ENCODE measurements at places on chromosomes 5 and 9.
A peak's percentile ranks its signal among the peaks of the same experiment; 100 is the strongest.

DNA sequence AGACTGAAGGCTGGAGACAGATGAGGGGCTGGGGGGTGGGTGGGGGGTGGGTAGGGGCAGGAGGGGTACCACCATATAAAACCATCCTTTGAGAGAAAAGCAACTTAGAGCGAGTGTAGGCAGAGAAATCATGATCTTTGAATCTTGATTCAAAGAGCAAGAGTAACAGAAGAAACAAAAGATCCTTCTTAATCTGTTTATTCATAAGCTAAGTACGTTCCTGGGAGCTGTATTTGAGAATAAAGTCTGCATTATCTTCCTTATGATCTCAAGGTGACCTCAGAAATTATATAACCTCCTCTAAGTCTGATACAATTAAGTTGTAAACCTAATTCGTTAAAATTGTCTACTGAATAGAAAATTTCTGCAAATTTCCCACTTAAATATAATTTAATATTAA lies 558.8 kb downstream of the NR2F1-AS1 start:
- no peak for DNase-seq

GRCh38 chr9:120390637-120391190 lies 189.3 kb downstream of the CDK5RAP2 start:
- no peak for DNase-seq

DNA sequence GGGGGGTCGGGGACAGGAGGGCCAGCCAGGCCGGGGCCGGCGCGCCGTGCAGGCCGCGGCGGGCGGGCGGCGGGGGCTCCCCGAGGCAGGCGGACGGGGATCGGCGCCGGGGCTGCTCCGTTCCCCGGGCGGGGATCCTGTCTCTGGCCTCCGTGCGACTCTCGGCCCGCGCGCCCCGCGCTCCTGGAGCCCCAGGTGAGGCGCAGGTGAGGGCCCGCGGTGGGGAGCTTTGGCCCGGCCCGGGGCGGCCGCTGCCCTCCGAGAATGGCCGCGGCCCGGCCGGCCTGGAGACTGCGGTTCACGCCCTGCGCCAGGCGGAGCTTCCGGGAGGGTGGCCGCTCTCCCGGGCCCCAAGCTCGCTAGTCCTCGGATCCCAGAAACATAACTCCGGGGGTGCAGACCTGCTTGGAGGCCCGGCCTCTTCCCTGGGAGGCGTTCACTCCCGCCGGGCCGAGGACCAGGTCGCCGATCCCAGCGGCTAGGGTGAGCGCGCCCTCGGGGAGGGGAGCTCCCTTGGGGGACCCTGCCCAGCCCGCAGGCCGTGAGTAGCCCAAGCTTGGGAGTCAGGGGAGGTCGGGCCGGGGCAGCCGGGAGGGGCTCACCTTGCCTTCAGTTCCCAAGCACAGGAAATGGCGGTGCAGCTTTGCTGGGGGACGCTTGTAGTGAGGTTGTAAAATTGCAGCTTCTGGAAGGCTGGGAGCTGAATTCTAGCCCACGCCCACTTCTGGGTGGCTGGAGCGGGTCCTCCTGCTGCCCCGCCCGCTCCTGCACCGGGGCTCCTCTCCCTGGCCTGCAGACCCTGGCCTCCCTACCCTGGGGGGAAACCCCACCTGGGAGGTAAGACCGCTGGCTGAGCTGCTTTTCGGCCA lies 723 bp downstream of the PPP1R26 start:
- DNase-seq: no peak

GRCh38 chr5:10689391-10690081 lies 71.5 kb downstream of the DAP start:
- DNase-seq: peak; percentile 27

DNA sequence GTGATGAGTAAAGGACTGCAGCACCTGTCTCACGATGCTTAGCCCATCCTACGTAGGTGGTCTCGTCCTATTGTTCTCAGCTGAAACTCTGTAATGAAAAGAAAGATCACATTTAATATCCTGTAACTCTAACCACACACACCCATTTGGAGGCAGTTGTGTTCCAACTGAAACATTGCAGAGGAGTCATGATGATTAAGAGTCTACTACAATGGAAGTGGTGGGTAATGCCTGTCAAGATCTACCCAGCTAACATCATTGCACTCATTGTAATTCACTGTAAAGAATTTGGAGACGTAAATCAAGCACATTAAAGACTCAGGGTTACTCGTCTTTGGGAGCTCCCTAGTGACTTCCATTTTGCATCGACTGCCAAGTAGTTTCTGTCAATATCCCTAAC lies 106.0 kb upstream of the PTPN3 start:
- no peak for DNase-seq

DNA sequence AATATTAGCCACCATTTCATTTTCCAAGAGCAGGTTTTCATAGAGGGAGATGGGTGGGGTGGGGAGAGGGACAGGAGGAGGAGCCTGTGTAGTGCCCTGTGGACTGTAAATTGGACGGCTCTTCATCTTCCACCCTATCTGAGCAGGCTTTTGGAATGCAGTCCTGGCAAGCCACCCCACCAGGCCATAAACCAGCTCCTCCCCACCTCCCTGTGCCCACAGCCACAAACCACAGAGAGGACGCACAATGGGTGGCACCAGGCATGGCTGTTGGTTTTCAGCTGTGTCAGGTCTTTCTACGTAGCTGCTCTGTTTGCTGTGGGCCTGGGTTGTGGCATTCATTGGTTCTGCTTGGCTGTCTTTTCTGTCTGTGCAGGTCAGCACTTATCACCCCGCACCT lies 58.0 kb downstream of the PLAC8L1 start:
- DNase-seq: no peak

DNA sequence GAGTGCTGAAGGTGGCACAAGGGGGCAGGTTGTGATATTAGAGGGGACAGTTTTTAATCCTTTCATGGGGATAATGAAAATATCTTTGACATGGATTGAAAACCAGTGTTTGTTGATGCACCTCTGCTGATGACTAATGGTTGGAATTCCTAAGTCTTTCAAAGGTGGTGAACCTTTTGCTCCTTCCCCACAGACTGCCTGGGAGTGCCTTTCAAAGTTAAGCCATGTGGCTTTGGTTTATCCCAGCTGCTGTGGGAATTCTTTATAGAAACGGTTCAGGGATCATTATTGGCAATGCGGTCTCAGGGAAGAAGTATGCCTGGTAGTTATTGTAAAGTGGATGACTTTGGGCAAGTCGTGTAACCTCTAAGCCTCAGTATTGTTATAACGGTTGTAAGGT lies 45.7 kb downstream of the PIP5K1B start:
- DNase-seq: no peak

DNA sequence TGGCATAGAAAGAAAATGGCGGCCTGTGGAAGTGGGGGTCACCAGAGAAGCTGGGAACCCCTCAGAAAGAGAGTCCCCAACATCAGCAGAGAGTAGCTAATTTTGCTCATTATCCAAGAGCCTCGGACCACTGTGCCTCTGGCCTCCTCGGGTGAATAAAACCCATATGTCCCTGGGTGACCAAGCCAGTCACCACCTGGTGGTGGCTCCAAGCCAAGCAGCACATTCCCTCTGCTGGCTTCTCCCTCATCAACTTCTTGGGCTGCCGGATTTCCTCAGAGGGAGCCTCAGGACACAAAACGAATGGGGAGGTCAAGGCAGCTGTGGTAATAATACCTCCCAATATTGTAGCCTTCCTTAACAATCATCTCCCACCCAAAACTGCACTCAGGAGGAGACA lies 242.5 kb downstream of the NFIB start:
- no peak for DNase-seq

DNA sequence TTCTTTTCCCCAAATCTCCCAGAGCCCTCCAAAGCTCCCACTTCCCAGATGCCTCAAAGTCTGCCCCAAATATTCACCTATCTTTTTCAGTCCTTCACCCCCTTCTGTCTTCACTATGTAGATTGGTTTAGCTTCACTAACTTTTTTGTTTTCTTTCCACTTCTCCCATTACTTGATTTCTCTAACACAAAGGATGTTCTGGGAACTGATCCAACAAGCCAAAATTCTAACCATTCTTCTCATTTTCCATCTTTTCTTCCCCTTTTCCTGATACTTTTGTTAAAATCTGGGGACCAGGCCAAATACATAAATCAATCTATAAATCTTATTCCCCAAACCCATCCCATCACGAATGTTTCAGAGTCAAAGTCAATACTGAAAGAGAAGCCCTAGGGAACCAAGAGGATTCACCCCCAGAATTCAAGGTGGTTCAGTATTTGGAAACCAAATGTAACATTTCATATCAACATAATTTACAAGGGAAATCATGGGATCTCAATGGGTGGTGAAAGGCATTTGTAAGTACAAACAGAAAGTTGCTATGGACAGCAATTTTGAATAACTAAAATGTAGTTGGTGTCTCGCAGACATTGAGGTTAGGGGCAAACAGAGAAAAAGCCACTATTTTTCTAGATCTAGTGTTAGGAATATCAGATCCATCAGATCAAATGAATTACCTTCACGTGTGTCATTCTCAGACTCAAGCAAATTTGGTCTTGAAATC lies 35.3 kb downstream of the APTX start:
- DNase-seq: no peak

DNA sequence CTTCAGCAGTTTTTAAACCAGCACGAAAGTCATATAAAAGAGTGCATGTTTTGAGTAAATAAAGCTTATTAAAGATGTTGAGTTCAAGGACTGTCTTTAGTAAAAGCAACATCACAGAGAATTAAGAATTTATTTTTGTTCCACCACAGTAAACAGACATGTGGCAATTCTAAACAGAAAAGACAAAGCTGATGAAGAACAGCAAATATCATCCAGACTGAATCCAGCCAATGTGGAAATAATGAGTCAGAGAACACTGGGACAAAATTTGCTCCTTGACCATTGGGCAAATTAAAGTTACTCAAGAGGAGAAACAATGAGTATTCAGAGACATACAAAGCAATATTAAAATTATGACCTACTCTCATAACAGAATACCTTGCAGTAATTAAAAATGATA lies 28.8 kb downstream of the OR2K2 start:
- DNase-seq: no peak

- DNase-seq: no peak
These were observed 2.5 kb downstream of the EGFL7 start for GRCh38 chr9:136665111-136665703.

DNA sequence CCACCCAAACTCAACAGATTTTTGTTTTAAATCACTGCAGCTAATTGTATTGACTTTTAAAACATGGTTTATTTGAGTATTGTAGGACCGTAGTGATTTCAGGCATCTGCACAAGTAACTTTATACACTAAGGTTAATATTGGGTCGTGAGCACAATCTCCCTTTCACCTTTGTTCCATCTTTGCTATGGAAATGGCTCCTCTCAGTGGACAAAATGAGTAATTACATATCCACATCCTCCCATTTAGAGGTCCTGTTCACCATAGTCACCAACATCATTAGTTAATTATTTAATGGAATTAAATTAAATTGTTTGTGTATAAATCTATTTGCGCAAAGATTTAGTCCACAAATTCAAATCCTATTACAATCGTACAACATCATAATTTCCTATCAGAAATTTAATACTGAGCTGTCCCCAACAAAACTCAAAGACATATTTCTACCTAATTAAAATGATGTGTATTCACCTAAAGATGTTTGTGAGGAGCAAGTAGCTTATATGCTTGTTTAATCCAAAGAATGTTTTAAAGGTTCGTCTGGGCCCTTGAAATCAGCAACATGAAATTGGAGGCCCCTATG lies 173.0 kb upstream of the DAPK1 start:
- DNase-seq: no peak

Data from tibial artery (tissue), 4 donors.